CD4-positive, alpha-beta T cell (primary cell): ENCODE measurements at places on chromosomes 6 and 20. TPM values are rescaled to one million over a fixed set of nuclear protein-coding genes. Genes with fewer than 3 reads are reported as not detected.

The ANGPT4 gene
- not detected for total RNA-seq

The HLA-DOB gene
- 3.2 TPM for total RNA-seq

The C20orf141 gene
- not detected for total RNA-seq

The SAPCD1 gene
- total RNA-seq = 2.8 TPM

DNA sequence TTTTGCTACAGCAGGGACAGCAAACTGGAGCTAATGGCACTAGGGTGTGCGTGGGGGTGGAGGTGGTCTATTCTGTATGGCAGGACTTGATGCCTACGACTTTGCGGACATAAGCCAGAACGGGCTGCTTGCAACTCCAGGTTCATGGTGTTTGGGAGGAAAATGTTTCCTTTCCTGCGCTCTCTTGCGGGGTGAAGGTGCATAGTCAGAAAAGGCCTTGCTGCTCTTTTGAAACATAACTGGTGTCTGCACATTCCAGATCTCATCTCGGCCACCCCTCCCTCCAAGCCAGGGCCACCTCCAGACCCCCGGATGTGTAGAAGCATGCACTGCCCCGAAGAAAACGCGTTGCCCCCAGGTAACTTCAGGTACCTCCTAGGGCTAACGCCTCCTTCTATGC lies 8.1 kb downstream of the FOXA2 start:
- no peak for DNase-seq
- no peak overlapping the region for H3K27ac ChIP-seq
- no peaks in the 10 kb centered on the region for H3K36me3 ChIP-seq
- no peak overlapping the region for H3K4me3 ChIP-seq
- H3K4me1 ChIP-seq = no peaks in the 10 kb centered on the region

DNA sequence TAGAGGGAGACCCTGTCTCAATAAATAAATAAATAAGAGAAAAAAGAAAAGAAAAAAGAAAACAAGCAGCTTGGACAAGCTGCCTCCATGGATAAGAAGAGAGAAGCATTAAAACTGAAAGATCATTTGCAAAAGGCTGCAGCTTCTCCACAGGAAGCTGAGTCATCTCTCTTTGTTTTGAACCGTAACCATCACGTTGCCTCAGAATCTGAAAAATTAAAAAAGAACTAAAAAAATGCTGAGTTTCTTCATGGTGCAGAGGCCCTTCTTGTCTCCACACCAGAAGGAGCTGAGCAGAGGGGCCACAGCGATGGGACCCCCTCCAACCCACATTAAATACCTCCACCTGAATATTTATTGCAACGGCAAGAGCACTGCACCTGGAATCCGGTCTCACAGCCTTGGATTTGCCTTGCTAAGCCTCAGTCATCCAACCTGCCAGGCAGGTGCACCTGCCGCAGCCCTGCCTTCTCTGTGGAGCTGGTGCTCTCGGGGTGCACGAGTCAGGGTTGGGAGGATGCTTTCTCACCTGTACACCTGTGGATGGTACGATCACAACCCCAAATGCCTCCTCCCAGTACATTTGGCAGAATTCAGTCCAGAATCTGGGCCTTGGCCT lies 28.1 kb downstream of the TOX2 start:
- no peak overlapping the region for H3K4me3 ChIP-seq
- H3K4me1 ChIP-seq = peaks cover 80% of the 10 kb centered on the region
- no peaks in the 10 kb centered on the region for H3K27me3 ChIP-seq

DNA sequence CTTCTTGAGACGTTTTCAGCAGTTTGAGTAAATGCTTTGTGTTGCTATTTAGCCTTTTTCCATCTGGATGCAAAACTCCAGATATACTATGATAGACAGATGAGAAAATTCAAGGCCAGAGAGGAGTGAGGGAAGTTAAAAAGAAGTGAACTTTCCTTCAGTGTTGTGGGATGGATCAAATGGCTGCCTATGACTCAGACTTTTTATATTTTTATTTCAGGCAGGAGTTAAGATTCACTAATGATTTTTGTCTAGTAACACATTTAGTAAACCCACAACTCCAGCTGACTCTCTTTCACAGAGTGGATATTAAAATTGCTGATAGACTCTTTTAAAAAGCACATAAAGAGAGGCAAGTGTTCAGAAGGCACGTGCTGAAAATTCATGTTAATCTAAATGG lies 23.2 kb upstream of the PTCHD4 start:
- no peaks in the 10 kb centered on the region for H3K36me3 ChIP-seq
- no peaks in the 10 kb centered on the region for H3K27me3 ChIP-seq
- no peak overlapping the region for H3K4me3 ChIP-seq
- no peaks in the 10 kb centered on the region for H3K4me1 ChIP-seq

DNA sequence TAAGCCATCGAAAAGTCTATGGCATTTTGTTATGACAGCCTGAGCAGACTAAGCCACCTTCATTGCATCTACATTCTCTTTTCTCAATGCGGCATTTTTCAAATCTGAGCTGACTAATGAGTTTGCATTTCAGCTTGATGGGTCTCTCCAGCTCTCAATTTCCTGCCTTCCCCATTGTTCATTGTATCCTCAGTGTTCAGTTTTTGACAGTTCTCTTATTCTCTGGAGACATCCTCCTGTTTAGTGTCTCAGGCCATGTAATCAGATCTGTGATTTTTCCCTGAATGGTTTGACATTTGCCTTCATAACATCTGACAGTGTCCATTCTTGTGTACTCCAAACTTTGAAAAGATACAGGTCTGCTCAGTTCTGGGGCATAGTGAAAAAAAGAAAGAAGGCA lies 27.9 kb upstream of the MCM3 start:
- H3K4me3 ChIP-seq = no peak overlapping the region
- no peak for DNase-seq
- H3K4me1 ChIP-seq = peaks cover 33% of the 10 kb centered on the region
- H3K27me3 ChIP-seq = no peaks in the 10 kb centered on the region
- H3K36me3 ChIP-seq = no peaks in the 10 kb centered on the region
- H3K27ac ChIP-seq = no peak overlapping the region

GRCh38 chr6:37541346-37541745 lies 41.7 kb upstream of the CCDC167 start:
- H3K27me3 ChIP-seq = no peaks in the 10 kb centered on the region
- DNase-seq = no peak
- H3K36me3 ChIP-seq = no peaks in the 10 kb centered on the region
- H3K4me3 ChIP-seq = no peak overlapping the region

- no peak overlapping the region for H3K4me3 ChIP-seq
- no peaks in the 10 kb centered on the region for H3K36me3 ChIP-seq
- H3K27me3 ChIP-seq = no peaks in the 10 kb centered on the region
Measured at GRCh38 chr6:152323376-152323775, 313.8 kb downstream of the SYNE1 start.

DNA sequence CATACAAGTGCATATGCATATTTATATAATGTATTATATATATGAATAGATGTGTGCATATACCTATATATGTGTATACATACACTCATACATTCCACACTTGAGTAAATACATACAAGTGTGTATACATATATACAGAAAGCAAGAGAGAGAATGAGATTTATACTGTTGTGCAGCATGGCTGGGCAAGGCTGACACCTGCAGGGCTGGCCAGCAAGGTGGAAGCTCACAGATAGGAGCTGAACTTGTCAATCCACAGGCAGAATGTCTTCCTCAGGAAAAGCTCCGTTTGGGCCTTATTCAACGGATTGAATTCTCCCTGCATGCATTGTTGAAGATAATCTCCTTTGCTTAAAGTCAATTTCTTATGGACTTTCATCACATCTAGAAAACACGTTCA lies 256.7 kb downstream of the ZNF217 start:
- no peaks in the 10 kb centered on the region for H3K4me1 ChIP-seq
- no peak overlapping the region for H3K27ac ChIP-seq
- no peak overlapping the region for H3K4me3 ChIP-seq
- H3K27me3 ChIP-seq = no peaks in the 10 kb centered on the region
- H3K36me3 ChIP-seq = no peaks in the 10 kb centered on the region
- DNase-seq = no peak

- peaks cover 15% of the 10 kb centered on the region for H3K36me3 ChIP-seq
- no peak for DNase-seq
- H3K27me3 ChIP-seq = no peaks in the 10 kb centered on the region
- H3K27ac ChIP-seq = no peak overlapping the region
- no peaks in the 10 kb centered on the region for H3K4me1 ChIP-seq
- no peak overlapping the region for H3K4me3 ChIP-seq
Measured at GRCh38 chr6:88840796-88841539, 122.5 kb downstream of the RNGTT start.

DNA sequence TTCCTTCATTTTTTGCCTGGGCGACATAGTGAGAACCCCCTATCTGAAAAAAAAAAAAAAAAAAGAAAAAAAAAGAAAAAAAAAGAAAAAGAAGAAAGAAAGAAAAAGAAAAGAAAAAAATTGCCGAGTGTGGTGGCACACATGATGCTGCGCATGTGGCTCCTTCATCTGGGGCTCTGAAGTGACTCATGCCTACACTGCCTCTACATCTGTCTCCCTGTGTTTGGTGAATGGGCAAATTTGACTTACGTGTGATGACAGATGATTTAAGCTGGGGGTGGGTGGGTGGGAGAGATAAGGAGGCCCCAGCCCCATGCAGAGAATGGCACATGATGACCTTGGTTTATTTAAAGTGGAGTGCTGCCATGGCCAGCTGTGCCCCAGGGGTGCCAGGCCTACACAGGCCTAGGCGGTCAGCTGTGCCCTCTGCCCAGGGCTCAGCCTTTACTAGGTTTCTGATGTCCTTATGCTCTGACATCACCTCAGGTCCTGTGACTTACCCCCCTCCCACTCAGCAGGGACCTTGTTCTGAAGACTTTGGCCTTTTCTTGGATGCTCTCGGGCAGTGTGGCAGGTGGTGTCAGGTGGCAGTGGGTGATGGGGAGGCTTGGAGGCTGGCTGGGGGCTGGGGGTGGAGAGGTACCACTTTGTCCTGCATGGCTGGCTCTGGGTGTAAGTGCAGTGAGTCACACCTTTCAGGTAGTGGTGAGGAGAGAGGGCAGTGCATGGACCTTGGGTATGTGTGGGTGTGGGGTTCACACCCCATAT lies 41.1 kb downstream of the VEGFA start:
- DNase-seq = no peak
- H3K4me3 ChIP-seq = no peak overlapping the region
- H3K27ac ChIP-seq = no peak overlapping the region
- H3K36me3 ChIP-seq = no peaks in the 10 kb centered on the region
- no peaks in the 10 kb centered on the region for H3K27me3 ChIP-seq

- peaks cover 37% of the 10 kb centered on the region for H3K4me1 ChIP-seq
- H3K4me3 ChIP-seq = no peak overlapping the region
- no peak overlapping the region for H3K27ac ChIP-seq
- H3K36me3 ChIP-seq = peaks cover 7% of the 10 kb centered on the region
- DNase-seq = no peak
Measured at GRCh38 chr6:31865205-31866118, 2.8 kb upstream of the NEU1 start.
